ENCODE measurements at places on chromosomes 12 and 14. TPM values are rescaled to one million over a fixed set of nuclear protein-coding genes. Genes with fewer than 3 reads are reported as not detected.

The EIF2S1 gene
- polyA plus RNA-seq: 331 TPM

The CDK17 gene
- 13.9 TPM for polyA plus RNA-seq

The BCL11B gene
- polyA plus RNA-seq: not detected

The AKAP3 gene
- 0.64 TPM for polyA plus RNA-seq

The LRRC9 gene
- not detected for polyA plus RNA-seq

The SERPINA3 gene
- polyA plus RNA-seq: not detected

The PPFIA2 gene
- not detected for polyA plus RNA-seq

The CMTM5 gene
- not detected for polyA plus RNA-seq

The PLEKHD1 gene
- not detected for polyA plus RNA-seq

The ACSM4 gene
- polyA plus RNA-seq: not detected

The EIF2S3B gene
- polyA plus RNA-seq: 1.5 TPM
